ENCODE measurements at places on chromosomes 16 and 17. TPM values are rescaled to one million over a fixed set of nuclear protein-coding genes. Genes with fewer than 3 reads are reported as not detected.

DNA sequence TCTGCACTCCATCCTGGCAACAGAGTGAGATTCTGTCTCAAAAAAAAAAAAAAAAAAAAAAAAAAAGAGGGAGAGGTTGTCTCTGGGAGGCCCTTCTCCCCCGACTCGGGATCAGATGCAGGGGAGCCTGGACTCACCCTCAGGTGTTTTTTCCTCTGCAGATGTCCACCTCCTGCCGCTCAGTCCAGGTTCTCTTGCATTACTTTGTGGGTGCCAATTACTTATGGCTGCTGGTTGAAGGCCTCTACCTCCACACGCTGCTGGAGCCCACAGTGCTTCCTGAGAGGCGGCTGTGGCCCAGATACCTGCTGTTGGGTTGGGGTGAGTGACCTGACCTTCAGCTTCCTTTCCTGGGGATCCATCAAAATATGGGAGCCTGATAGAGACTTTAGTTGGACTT lies 34.1 kb downstream of the GLP2R start:
- no peak for DNase-seq

Gene CCDC200
- not detected for total RNA-seq

DNA sequence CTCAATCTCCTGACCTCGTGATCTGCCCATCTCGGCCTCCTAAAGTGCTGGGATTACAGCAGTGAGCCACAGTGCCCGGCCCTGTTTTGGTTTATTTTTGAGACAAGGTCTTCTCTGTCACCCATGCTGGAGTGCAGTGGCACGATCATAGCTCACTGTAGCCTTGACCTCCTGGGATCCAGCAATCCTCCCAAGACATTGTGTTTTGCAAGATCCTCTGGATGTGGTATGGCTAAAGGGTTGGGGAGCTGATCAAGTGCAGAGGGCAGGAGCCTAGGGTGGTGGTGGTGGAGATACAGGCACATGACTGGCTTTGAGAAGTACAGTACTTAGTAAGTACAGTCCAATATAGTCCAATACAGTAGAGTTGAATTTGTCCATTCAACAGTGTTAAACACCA lies 16.6 kb upstream of the TNS4 start:
- no peak for DNase-seq

DNA sequence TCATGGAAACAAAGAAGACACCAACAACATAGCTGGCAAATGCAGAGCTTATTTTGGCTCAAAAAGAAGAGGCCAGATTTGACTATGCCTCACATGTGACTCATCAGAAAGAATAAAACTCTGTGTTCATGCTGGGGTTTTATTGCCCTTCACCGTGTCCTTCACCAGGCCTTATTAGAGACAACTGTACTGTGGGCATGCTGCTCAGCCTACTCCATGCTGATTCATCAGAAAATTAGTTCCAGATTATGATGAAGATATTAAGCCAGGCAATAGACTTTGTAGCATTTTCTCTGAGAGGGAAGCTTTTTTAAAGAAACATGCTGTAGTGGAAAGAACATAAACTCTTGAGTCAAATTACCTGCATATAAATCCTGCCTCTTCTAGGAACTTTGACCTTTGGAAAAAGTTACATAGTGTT lies 89.8 kb downstream of the CYB561 start:
- DNase-seq, result no peak

Gene SMPD3
- total RNA-seq, result 6.6 TPM

- no peak for DNase-seq
These were observed 455 bp downstream of the ATP1B2 start for GRCh38 chr17:7651097-7651664.

GRCh38 chr17:76268991-76269981 lies 4.1 kb downstream of the UBALD2 start:
- DNase-seq, result no peak

GRCh38 chr17:35765086-35765710 lies 4.5 kb downstream of the C17orf50 start:
- DNase-seq, result peak; percentile 19

DNA sequence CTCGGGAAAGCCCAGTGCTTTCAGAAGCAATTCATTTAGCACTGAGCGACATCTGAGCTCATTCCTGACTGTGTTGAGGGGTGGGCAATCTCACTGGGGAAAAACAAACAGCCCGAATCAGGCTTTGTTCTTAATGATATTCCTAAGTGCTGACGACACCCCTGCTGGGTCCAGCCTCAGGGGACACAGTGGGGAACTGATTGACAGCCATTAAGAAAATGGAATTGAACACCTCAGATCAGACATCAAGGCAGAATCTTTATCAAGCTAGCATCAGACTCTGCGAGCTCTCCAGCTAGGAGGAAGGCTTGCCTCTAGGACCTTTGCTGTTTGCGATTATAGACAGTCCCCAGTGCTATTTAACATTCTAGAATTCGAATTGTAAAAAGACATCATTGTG lies 22.5 kb upstream of the LYRM9 start:
- DNase-seq, result no peak

DNA sequence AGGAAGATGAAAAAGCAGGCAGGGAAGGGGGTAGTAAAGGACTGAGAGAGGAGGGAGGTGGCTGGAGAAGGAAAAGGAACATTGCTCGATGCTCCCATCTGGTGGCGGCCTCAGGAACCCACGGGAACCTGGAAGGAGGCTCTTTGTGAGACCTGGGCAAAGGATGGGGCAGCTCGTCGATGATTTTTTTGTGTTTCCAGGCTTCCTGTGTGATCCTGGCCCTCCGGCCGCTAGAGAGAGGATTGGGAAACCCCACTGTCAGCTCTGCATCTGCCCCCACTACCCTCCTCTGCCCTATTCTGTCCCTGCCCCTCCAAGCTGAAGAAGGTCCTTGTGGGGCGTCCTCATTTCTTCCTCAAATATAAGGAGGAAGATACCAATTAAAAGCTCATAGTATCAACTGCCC lies 6.6 kb downstream of the WFIKKN2 start:
- DNase-seq, result peak; percentile 84

GRCh38 chr16:11692651-11693050 lies 24.4 kb downstream of the SNN start:
- no peak for DNase-seq

GRCh38 chr16:65176603-65177002 lies 54.7 kb upstream of the CDH11 start:
- peak; percentile 95 for DNase-seq

Gene NPIPA7
- total RNA-seq, result 10.1 TPM

DNA sequence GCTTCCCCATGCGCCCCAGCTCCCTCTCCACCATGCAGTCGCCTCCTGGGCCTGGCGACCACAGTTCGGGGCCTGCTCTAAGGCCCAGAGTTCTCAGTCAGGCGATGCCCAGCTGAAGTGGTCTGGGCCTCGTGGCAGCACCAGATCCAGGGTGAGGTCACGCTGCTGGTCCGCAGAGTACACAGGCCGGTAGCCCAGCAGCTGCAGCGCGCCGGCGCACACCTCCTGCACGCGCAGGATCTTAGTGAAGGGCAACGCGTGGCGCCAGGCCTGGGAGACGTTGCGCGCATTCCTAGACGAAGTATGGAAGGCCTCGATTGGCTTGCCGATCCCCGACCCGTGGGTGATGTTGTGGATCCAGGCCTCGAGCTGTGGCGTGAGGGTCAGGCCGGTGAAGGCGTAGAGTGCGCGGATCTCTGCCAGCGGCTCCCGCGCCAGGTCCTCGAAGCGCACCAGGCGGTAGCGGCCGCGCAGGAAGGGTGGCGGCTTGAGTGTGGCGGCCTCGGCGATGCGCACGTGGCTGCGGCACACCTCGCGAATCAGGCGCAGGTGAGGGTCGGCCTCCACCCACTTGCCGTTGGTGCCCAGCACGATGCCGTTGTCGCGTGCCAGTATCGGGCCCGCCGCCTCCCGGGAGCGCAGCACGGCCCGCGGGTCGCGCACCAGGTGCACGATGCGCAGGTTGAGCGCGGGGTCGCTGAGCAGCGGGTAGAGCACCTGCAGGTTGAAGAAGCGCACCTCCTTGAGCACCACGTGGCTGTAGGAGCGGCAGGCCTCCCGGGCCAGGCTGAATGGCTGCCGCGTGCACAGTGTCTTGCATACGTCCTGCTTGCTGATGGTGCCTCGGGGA lies 6.6 kb downstream of the CHST5 start:
- no peak for DNase-seq

- no peak for DNase-seq
These were observed 3.2 kb downstream of the ZSCAN10 start for GRCh38 chr16:3095869-3096268.

Gene TBX2
- 106 TPM for total RNA-seq

DNA sequence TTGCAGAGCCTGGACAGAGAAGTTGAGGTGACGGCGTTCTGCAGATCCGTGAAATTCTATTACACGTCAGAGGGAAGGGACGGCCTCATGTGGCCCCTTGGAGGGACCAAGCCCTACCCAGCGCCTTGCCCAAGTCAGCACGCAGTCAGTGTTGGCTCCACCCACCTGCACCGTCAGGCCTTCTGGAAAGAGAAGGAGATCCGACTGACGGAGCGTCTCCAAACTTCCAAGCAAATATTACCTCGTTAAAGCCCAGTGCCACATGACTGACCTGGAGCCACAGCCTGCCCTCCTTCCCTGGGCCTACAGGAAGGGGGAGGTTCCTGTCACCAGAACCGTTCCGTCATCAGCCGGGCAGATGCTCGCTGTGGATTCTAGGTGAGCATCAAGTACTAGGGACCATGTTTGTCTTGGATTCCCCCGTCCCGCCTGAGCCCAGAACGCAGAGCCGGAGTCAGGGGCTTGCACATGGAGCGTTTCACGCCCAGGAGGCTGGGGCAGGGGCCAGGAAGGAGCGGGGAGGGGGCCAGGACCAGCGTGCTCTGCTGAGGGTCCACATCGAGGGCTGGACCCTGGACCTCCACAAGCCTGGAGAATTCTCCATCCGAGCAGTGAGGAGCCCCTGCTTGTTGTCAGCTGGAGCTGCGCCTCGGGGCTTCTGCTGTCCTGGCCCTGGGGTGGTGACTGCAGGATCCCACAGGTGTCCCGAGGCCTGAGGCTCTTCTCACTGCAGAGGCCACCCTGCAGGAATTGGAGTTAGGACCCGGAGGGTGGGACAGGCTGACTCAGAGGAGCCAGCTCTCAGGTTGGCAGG lies 22.6 kb upstream of the METRNL start:
- no peak for DNase-seq

Gene FGF11
- total RNA-seq, result 3.5 TPM

Gene NPTX1
- 1.8 TPM for total RNA-seq

DNA sequence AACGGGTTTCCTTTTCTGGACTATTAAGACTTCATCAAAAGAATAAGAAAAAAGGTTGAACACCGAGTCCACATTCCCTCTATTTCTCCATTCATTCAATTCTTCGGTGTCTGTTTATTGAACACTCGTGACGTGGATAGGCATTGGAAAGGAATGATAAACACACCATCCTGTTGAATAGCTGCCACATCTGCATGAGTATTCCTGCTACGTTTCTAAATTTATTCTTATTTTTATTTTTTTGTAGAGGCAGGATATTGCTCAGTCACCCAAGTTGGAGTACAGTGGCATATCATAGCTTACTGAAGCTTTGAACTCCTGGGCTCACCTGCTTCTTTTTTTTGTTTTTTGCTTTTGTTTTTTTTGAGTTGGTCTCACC lies 80.8 kb upstream of the CIBAR2 start:
- DNase-seq, result no peak

- DNase-seq, result peak; percentile 90
These were observed 8.8 kb upstream of the CEP112 start for GRCh38 chr17:66200685-66201092.

GRCh38 chr17:78236362-78237127 lies 5.1 kb downstream of the TMEM235 start:
- no peak for DNase-seq

Gene FBXL16
- total RNA-seq, result 7.4 TPM

Gene SDK2
- 7.2 TPM for total RNA-seq

DNA sequence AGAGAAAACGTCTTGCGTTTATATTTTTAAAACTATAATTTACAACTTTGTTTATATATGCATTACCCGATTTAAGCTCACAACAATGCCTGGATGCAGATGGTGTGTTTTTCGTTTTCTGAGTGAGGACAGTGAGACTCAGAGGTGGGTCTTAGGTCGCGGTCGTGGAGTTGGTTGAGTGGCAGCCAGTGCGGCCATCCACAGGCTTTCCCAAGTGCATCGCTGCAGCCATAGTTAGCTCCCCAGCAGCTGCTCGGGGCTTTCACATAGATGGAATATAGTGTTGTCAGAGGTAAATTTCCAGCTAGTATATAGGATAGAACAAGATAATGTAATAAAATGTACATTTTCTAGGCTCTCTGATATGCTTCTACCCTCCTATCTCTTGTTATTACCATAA lies 417.8 kb downstream of the CDH13 start:
- DNase-seq, result peak; percentile 1

DNA sequence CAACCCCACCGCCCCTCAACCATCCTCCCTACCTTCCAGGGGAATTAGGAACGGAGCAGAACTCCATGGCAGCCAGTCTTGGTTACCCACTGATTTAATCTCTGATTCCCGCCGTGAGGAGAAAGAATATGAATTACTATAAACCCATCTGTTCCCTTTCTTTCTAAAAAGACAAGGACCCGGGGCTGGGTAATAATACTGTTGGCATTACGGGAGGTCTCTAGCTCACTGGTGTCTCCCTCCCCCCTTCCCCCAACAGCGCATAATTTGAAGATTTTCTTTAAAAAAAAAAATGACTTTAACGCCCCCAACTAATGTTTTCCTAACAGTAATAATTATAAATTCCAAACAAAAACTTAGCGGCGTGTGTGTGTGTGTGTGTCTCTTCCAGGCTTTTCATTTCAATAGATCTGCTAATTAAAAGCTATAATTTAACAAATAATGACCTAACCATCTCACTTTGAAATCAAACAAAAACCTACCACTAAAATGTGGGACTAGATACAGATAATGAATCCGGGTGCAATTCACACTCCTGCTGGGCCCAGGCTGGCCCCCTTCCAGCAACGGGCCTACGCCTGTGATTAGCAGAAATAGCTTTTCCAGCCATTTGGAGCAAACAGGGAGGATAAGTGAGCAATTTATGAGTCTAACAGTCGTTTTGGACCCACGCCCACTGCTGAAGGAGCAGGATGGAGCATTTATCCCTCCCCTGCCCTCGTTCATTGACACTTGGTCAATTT lies 18.2 kb upstream of the BHLHA9 start:
- DNase-seq, result peak; percentile 73

Gene ZNF652
- 37.7 TPM for total RNA-seq

Gene SPATA32
- total RNA-seq, result not detected

- no peak for DNase-seq
These were observed 67.9 kb downstream of the CEP95 start for GRCh38 chr17:64574646-64575045.

Gene DYNLRB2
- 17.0 TPM for total RNA-seq

Gene TUFM
- total RNA-seq, result 185 TPM

- peak; percentile 43 for DNase-seq
These were observed 3.1 kb upstream of the TEX19 start for GRCh38 chr17:82355770-82356427.

Gene CDH8
- total RNA-seq, result 3.1 TPM

GRCh38 chr17:70105641-70106040 lies 30.6 kb downstream of the KCNJ16 start:
- DNase-seq, result no peak

DNA sequence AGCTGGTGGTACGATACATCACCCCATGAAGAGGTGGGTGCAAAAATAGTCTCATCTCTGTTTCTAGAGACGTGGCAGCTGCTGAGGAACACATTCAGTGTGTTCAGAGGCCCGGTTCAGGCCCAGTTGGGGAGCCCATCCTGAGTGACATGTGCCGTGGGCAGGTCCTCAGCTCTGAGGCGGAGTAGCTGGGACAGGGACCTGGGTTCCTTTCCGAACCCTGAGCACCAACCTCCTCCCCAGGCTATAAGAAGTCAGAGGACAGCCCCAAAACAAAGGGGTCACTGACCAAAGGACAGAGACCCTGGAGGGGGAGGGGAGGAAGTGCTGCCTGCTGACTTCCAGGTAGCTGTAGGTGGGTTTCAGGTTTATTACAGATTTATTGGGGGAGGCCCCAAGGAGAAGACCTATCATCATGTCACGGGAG lies 5.1 kb downstream of the LDHD start:
- no peak for DNase-seq

Gene SGF29
- 17.8 TPM for total RNA-seq

Gene ATP2C2
- total RNA-seq, result 96.8 TPM
